CD4-positive, alpha-beta T cell (primary cell): ENCODE measurements at places on chromosomes 11 and 22. TPM values are rescaled to one million over a fixed set of nuclear protein-coding genes. Genes with fewer than 3 reads are reported as not detected.

GRCh38 chr22:37062702-37063381, 11.3 kb downstream of the KCTD17 start:
- H3K36me3 ChIP-seq: peaks cover 13% of the 10 kb centered on the region
- no peak for DNase-seq
- H3K27me3 ChIP-seq: peaks cover 2% of the 10 kb centered on the region
- H3K4me1 ChIP-seq: peaks cover 21% of the 10 kb centered on the region
- no peak overlapping the region for H3K4me3 ChIP-seq

GRCh38 chr22:44496844-44497217, 1.2 kb downstream of the RTL6 start:
- H3K4me3 ChIP-seq: no peak overlapping the region
- H3K27me3 ChIP-seq: no peaks in the 10 kb centered on the region
- peaks cover 5% of the 10 kb centered on the region for H3K36me3 ChIP-seq
- H3K27ac ChIP-seq: no peak overlapping the region

GRCh38 chr11:113531083-113531482, 55.9 kb upstream of the DRD2 start:
- no peaks in the 10 kb centered on the region for H3K27me3 ChIP-seq
- H3K36me3 ChIP-seq: no peaks in the 10 kb centered on the region
- no peak overlapping the region for H3K27ac ChIP-seq
- H3K4me1 ChIP-seq: peaks cover 3% of the 10 kb centered on the region
- no peak overlapping the region for H3K4me3 ChIP-seq
- no peak for DNase-seq

Gene UPK3A
- total RNA-seq: not detected

Gene OR10G6
- not detected for total RNA-seq

- no peak overlapping the region for H3K4me3 ChIP-seq
- H3K27ac ChIP-seq: no peak overlapping the region
- no peaks in the 10 kb centered on the region for H3K4me1 ChIP-seq
- no peaks in the 10 kb centered on the region for H3K27me3 ChIP-seq
- no peaks in the 10 kb centered on the region for H3K36me3 ChIP-seq
Observed at GRCh38 chr11:58227956-58228615, 632 bp downstream of the OR10Q1 start.

Gene ARVCF
- 2.5 TPM for total RNA-seq

- H3K4me3 ChIP-seq: no peak overlapping the region
- no peak overlapping the region for H3K27ac ChIP-seq
- no peaks in the 10 kb centered on the region for H3K36me3 ChIP-seq
- H3K4me1 ChIP-seq: no peaks in the 10 kb centered on the region
- DNase-seq: no peak
Observed at GRCh38 chr11:15232496-15232895, 117.8 kb downstream of the INSC start.

- DNase-seq: peak; percentile 70
- peaks cover 43% of the 10 kb centered on the region for H3K36me3 ChIP-seq
- peak overlapping the region; percentile 56 for H3K4me3 ChIP-seq
- peaks cover 89% of the 10 kb centered on the region for H3K4me1 ChIP-seq
- peak overlapping the region; percentile 77 for H3K27ac ChIP-seq
Observed at GRCh38 chr11:46352063-46352841, 5.0 kb downstream of the DGKZ start.

Gene BSCL2
- 17.1 TPM for total RNA-seq

DNA sequence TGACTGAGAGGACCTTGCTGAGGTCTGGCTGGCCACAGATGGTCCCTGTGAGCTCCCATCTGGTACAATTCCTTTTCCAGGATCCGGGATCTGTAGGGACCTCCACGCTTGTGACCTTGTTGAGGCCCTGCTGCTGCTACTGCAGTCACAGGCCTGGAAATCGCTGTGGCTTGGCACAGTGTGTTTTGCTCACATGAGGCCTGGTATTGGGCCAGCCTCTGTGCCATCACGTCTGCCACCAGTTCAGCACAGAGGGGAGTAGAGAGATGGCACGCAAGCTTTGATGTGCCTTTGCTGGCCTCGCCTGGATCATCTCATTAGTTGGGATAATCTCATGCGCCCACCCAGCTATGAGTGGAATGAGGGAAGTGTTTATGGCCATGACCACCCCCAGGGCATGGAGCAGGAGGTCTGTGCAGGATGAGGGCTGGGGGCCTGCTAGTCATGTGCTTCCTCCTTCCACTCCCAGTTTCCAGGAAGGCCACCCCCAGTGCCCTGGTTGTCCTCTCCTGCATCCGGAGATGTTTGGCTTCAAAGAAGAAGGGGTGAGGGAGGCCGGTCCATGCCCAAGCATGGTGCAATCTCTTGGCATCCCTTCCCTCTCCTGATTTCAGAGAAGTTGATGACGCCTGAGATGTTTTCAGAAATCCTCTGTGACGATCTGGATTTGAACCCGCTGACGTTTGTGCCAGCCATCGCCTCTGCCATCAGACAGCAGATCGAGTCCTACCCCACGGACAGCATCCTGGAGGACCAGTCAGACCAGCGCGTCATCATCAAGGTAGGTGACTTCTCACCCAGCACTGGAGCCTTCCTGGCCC, 22.4 kb downstream of the DERL3 start:
- H3K4me3 ChIP-seq: no peak overlapping the region
- no peak overlapping the region for H3K27ac ChIP-seq
- no peaks in the 10 kb centered on the region for H3K27me3 ChIP-seq
- peaks cover 53% of the 10 kb centered on the region for H3K36me3 ChIP-seq
- no peak for DNase-seq

GRCh38 chr22:37462983-37463382, 23.2 kb downstream of the MFNG start:
- no peaks in the 10 kb centered on the region for H3K27me3 ChIP-seq
- DNase-seq: no peak
- H3K4me1 ChIP-seq: no peaks in the 10 kb centered on the region
- H3K27ac ChIP-seq: no peak overlapping the region
- no peak overlapping the region for H3K4me3 ChIP-seq

DNA sequence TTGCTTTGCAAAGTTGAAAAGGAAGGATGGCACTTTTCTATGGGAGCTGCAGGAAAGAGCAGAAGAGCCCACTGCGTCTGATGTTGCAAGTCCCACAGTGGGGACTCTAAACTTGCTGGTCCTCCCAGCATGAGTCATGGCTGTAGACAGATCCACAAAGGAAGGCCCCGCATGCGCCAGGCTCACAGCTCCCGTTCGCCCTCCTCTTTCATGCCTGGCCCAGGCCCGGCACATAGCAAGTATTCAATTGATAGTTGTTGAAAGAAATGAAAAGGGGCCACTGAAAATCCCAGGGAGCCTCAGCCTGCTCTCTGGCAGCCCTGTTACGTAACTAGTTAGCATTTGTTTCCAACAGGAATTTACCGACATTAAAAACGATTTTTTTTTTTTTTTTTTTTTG, 18.9 kb downstream of the AP1B1 start:
- DNase-seq: no peak
- no peak overlapping the region for H3K4me3 ChIP-seq
- H3K27ac ChIP-seq: no peak overlapping the region

- H3K36me3 ChIP-seq: no peaks in the 10 kb centered on the region
- no peak for DNase-seq
- no peak overlapping the region for H3K27ac ChIP-seq
- no peak overlapping the region for H3K4me3 ChIP-seq
- H3K4me1 ChIP-seq: no peaks in the 10 kb centered on the region
Observed at GRCh38 chr22:25644122-25644521, 79.6 kb downstream of the GRK3 start.

- no peaks in the 10 kb centered on the region for H3K4me1 ChIP-seq
- H3K27ac ChIP-seq: no peak overlapping the region
- no peaks in the 10 kb centered on the region for H3K27me3 ChIP-seq
- H3K4me3 ChIP-seq: no peak overlapping the region
- no peak for DNase-seq
Observed at GRCh38 chr11:78069465-78069864, 5.8 kb downstream of the THRSP start.

GRCh38 chr11:72030472-72031045, 31.9 kb downstream of the IL18BP start:
- no peaks in the 10 kb centered on the region for H3K27me3 ChIP-seq
- DNase-seq: no peak
- H3K4me3 ChIP-seq: no peak overlapping the region
- H3K36me3 ChIP-seq: peaks cover 88% of the 10 kb centered on the region

GRCh38 chr11:119306373-119306890, 10.5 kb downstream of the MCAM start:
- no peaks in the 10 kb centered on the region for H3K27me3 ChIP-seq
- H3K27ac ChIP-seq: peak overlapping the region; percentile 53
- H3K4me3 ChIP-seq: no peak overlapping the region
- DNase-seq: peak; percentile 77
- H3K36me3 ChIP-seq: peaks cover 33% of the 10 kb centered on the region

- no peaks in the 10 kb centered on the region for H3K36me3 ChIP-seq
- H3K4me3 ChIP-seq: no peak overlapping the region
- peaks cover 10% of the 10 kb centered on the region for H3K4me1 ChIP-seq
- H3K27me3 ChIP-seq: no peaks in the 10 kb centered on the region
Observed at GRCh38 chr11:9753021-9753420, 89.1 kb downstream of the SWAP70 start.

DNA sequence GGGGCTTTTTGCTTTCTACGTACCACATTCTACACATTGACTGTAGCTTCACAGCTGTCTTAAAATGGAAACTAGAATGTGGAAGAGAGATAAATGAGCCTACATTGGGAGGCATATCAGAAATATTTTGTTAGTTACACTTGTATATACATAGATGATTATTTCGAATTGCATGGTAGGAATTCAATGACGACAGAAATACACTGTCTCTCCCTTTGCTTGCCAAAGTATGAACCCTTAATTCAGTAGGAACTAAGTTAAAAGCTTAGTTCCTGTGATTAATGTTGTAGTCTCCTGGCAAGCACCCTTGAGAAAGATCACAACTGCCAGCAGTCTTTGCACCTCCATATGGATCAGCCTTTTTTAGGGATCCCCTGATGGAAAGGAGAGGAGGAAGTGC, 10.1 kb downstream of the C11orf87 start:
- DNase-seq: no peak
- H3K36me3 ChIP-seq: no peaks in the 10 kb centered on the region
- H3K27me3 ChIP-seq: no peaks in the 10 kb centered on the region
- H3K27ac ChIP-seq: no peak overlapping the region
- no peaks in the 10 kb centered on the region for H3K4me1 ChIP-seq

Gene COPB1
- total RNA-seq: 93.1 TPM

Gene LRRC75B
- total RNA-seq: not detected

Gene NECTIN1
- total RNA-seq: 2.5 TPM

Gene OR8H2
- total RNA-seq: not detected

DNA sequence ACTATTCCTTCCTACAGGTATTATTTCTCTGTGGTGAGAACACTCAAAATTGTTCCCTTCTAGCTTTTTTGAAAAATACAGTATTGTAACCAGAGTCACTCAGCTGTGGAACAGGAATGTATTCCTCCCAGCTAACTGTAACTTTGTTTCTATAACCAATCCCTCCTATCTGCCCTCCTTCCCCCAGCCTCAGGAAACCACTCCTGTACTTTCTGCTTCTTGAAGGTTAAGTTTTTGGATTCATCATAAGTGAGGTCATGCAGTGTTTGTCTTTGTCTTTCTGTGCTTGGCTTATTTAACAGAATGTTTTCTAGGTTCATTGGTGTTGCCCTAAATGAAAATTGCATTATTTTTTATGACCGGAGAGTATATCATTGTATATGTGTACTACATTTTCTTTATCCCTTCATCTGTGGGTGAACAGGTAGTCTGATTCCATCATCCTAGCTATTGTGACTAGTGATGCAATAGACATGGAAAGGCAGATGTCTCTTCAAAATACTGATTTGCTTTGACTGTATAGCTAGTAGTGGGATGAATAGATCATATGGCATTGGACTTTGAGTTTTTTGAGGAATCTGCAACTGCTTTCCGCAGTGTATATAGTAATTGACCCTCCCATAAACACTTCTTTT, 112.9 kb upstream of the GRK3 start:
- no peaks in the 10 kb centered on the region for H3K27me3 ChIP-seq
- DNase-seq: no peak

GRCh38 chr11:102110761-102111010, 439 bp downstream of the YAP1 start:
- DNase-seq: no peak
- H3K27me3 ChIP-seq: peaks cover 18% of the 10 kb centered on the region
- peaks cover 15% of the 10 kb centered on the region for H3K4me1 ChIP-seq
- H3K4me3 ChIP-seq: peak overlapping the region; percentile 57
- no peak overlapping the region for H3K27ac ChIP-seq

GRCh38 chr22:40323681-40324171, 22.6 kb upstream of the ADSL start:
- peak overlapping the region; percentile 74 for H3K27ac ChIP-seq
- H3K4me3 ChIP-seq: peak overlapping the region; percentile 13
- H3K4me1 ChIP-seq: peaks cover 49% of the 10 kb centered on the region

Gene ENTHD1
- total RNA-seq: not detected

- no peak for DNase-seq
- no peaks in the 10 kb centered on the region for H3K36me3 ChIP-seq
- H3K27ac ChIP-seq: no peak overlapping the region
- no peak overlapping the region for H3K4me3 ChIP-seq
- H3K4me1 ChIP-seq: peaks cover 20% of the 10 kb centered on the region
Observed at GRCh38 chr11:65357856-65358356, 3.4 kb downstream of the TIGD3 start.

Gene TRIM51
- not detected for total RNA-seq

Gene ASPHD2
- 0.70 TPM for total RNA-seq

Gene GAS2
- 2.2 TPM for total RNA-seq

- H3K4me1 ChIP-seq: no peaks in the 10 kb centered on the region
- H3K4me3 ChIP-seq: no peak overlapping the region
- H3K27me3 ChIP-seq: no peaks in the 10 kb centered on the region
- H3K36me3 ChIP-seq: peaks cover 61% of the 10 kb centered on the region
Observed at GRCh38 chr11:46745328-46745727, 26.3 kb downstream of the F2 start.

- no peaks in the 10 kb centered on the region for H3K27me3 ChIP-seq
- DNase-seq: peak; percentile 27
- H3K27ac ChIP-seq: no peak overlapping the region
- H3K36me3 ChIP-seq: peaks cover 32% of the 10 kb centered on the region
- H3K4me1 ChIP-seq: peaks cover 7% of the 10 kb centered on the region
Observed at GRCh38 chr11:35683728-35684339, 21.3 kb downstream of the TRIM44 start.

Gene NRXN2
- 0.05 TPM for total RNA-seq

DNA sequence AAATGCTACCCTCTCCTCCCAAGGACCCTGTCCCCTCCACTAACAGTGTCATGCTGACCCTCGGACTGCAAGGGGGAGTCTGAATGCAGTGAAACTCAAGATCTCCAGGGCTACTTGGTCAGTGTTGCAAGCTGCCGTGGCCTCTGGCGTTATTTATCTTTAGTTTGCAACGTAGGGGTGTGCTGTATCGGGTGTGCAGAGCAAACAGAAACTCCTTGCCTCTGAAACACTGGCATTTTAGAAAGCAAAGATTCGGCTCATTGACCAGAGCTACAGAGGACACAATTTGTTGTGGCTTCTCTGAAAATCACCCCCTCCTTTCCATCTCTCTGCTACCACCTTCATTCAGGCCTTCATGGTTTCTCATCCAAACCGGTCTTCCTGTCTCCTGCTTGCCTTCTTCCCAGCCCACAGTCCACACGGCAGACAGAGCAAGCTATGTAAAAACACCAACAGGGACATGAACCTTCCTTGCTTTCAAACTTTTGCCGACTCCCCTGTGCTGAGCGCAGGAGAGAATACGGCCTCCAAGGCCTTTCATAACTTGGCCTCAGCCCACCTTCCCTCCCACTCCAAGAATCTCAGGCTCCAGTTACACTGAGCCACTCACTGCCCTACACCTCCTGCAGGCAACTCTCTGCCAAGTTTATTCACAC, 14.9 kb downstream of the FZD4 start:
- no peak overlapping the region for H3K27ac ChIP-seq
- H3K27me3 ChIP-seq: no peaks in the 10 kb centered on the region
- DNase-seq: no peak

Gene POLD3
- total RNA-seq: 4.6 TPM

Gene OR5L2
- not detected for total RNA-seq

GRCh38 chr11:108167624-108168023, 46.3 kb downstream of the ACAT1 start:
- DNase-seq: no peak
- H3K27me3 ChIP-seq: no peaks in the 10 kb centered on the region
- H3K4me3 ChIP-seq: no peak overlapping the region
- H3K36me3 ChIP-seq: peaks cover 88% of the 10 kb centered on the region
